ENCODE measurements at places on chromosomes 7 and 10.

GRCh38 chr7:127487381-127487780, 94.9 kb upstream of the ZNF800 start:
- H3K4me3 ChIP-seq = no peak overlapping the region
- no peaks in the 10 kb centered on the region for H3K4me1 ChIP-seq
- H3K27me3 ChIP-seq = no peaks in the 10 kb centered on the region
- no peak overlapping the region for H3K27ac ChIP-seq
- no peak for DNase-seq
- no peaks in the 10 kb centered on the region for H3K36me3 ChIP-seq

DNA sequence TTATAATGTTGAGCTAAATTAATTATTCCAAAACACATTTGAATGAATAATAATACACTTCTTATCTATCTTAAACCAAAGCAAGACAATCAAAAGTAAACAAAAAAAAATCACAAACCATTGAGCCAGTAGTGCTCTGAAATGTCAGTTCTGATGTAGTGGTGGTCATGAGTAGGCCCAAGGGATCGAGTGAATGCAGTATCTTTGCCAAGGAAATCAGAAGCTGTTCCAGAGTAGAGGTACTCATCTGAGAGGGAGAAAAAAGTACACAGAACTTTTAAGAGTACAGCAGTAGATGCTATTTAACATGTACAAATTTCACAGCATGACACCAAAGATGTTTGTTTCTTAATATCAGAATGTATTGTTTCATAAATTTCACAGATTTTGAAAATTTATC, 121.5 kb downstream of the SEMA3D start:
- DNase-seq = no peak
- H3K27ac ChIP-seq = no peak overlapping the region

DNA sequence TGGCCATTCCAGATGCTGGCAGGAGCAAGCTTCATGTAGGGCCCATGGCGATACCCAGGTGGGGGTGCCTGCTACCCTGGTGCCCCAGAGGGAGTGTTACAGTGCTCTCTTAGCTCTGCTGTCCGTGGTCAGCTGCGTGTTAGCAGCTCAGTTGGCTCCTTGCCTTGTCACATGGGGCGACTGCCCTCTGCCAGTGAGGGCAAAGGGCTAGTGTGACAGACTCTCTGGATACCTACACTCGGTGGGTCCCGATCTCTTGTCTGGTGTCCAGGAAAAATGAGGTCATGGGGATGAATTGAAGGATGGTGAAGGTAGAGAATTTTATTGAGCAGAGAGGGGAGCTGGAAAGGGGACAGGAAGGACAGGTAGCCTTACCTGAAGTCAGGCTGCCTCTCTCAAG, 152.2 kb downstream of the CYP26A1 start:
- no peaks in the 10 kb centered on the region for H3K36me3 ChIP-seq
- no peak overlapping the region for H3K4me3 ChIP-seq
- no peak for DNase-seq
- H3K27ac ChIP-seq = no peak overlapping the region

DNA sequence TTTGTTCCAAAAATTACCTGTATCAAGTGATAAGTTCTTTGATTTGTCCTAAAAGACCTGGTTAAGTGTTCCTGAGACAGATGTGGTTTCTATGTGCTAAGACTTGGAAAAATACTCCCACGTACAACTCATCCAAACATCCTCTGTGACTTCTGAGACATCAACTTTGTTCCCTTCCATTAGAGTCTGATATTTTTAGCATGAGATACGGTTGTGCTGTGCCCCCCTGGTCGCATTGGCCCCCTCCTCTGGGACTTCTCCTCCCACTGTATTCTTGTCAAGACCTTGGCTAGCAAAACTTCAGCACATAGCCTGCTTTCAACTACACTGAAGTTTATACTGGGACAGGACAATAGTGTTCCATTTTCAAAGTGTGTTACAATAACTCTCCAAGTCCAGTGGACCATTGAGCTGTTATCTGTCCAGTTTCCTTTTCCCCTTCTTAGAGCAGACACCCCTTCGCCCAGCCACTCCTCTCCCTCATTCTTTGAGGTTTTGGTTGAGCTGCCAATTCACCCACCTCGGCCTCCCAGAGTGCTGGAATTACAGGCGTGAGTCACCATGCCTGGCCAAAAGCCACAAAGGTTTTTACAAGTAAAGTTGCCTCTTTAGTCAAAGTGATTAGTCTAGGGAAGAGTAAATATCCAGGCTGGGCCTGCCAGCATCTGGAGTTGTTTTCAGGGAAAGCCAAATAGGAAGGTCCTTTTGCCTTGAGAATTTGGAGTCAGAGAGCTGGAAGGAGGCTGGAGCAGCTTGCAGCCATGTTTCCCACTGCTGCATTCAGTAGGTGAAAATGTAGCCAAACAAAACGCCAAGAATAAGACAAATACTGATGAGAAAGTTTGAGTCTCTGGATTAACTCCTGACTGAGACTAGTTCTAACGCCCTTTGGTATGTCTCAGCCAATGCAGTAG, 17.8 kb upstream of the PDLIM1 start:
- no peaks in the 10 kb centered on the region for H3K27me3 ChIP-seq
- H3K27ac ChIP-seq = peak overlapping the region; percentile 79
- H3K4me1 ChIP-seq = peaks cover 55% of the 10 kb centered on the region
- peak; percentile 87 for DNase-seq
- peaks cover 9% of the 10 kb centered on the region for H3K36me3 ChIP-seq
- peak overlapping the region; percentile 19 for H3K4me3 ChIP-seq

GRCh38 chr10:10492420-10492819, 525.3 kb upstream of the CELF2 start:
- no peaks in the 10 kb centered on the region for H3K4me1 ChIP-seq
- H3K4me3 ChIP-seq = no peak overlapping the region
- no peaks in the 10 kb centered on the region for H3K36me3 ChIP-seq
- no peaks in the 10 kb centered on the region for H3K27me3 ChIP-seq
- no peak for DNase-seq
- no peak overlapping the region for H3K27ac ChIP-seq

GRCh38 chr7:153245809-153246208, 486.3 kb downstream of the ACTR3B start:
- no peaks in the 10 kb centered on the region for H3K4me1 ChIP-seq
- no peak overlapping the region for H3K4me3 ChIP-seq
- no peak for DNase-seq

DNA sequence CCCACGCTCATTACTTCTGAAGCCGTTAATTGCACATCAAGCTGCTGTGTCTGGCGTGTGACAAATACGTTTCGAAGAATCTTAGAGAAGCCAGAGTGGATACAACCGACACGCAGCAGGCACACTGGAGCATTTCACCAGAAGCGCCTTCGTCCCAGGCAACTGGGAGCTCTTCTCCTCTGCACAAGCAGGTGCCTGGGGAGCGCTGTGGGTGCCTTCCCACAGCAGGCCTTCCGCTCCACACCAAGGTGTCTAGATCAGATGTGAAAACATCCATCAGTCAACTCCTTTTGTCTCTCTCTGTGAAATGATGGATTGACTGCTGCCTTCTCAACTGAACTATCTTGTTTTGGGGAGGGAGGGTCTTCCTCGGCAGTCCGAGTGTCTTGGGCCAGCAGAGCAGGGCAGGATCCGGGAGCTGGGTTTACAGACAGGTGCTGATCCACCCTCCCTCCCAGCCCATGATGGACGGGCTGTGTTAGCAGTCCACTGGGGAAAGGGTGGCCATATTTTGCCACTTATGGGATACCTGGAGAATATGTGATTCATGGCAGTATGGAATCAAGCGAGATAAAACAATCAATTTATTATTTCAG, 326.3 kb downstream of the TCERG1L start:
- no peaks in the 10 kb centered on the region for H3K36me3 ChIP-seq
- no peak for DNase-seq
- no peaks in the 10 kb centered on the region for H3K27me3 ChIP-seq
- no peaks in the 10 kb centered on the region for H3K4me1 ChIP-seq
- no peak overlapping the region for H3K27ac ChIP-seq

- no peaks in the 10 kb centered on the region for H3K4me1 ChIP-seq
- no peaks in the 10 kb centered on the region for H3K36me3 ChIP-seq
- H3K27me3 ChIP-seq = no peaks in the 10 kb centered on the region
These were observed 333.9 kb downstream of the AUTS2 start for GRCh38 chr7:69932034-69932628.

- H3K27ac ChIP-seq = no peak overlapping the region
- no peaks in the 10 kb centered on the region for H3K27me3 ChIP-seq
- no peak for DNase-seq
- H3K4me3 ChIP-seq = no peak overlapping the region
These were observed 229.8 kb upstream of the PODXL start for GRCh38 chr7:131786204-131786603.

GRCh38 chr10:97580421-97581367, 3.5 kb upstream of the HOGA1 start:
- H3K27ac ChIP-seq = no peak overlapping the region
- H3K27me3 ChIP-seq = no peaks in the 10 kb centered on the region
- H3K4me1 ChIP-seq = peaks cover 3% of the 10 kb centered on the region
- H3K4me3 ChIP-seq = no peak overlapping the region
- DNase-seq = no peak

DNA sequence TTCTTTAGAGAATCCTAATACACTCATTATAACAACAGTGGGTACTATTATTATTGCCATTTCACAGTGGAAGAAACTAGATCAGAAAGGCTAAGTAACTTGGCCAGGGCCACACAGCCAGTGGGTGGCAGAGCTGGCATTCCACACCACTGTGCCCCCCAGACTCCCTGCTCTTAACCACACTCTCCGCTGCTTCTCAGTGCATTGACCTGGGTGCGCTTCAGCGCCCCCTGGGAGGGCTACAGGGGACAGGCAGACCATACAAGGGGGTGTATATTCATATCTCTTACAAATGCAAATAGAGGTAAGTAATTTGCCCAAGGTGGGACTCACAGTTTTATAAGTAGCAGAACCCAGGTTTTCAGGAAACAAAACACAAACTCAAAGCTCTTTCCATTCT, 77.0 kb upstream of the NMT2 start:
- H3K4me1 ChIP-seq = no peaks in the 10 kb centered on the region
- no peak for DNase-seq
- H3K27ac ChIP-seq = no peak overlapping the region
- H3K4me3 ChIP-seq = no peak overlapping the region
- H3K36me3 ChIP-seq = no peaks in the 10 kb centered on the region
- H3K27me3 ChIP-seq = no peaks in the 10 kb centered on the region

DNA sequence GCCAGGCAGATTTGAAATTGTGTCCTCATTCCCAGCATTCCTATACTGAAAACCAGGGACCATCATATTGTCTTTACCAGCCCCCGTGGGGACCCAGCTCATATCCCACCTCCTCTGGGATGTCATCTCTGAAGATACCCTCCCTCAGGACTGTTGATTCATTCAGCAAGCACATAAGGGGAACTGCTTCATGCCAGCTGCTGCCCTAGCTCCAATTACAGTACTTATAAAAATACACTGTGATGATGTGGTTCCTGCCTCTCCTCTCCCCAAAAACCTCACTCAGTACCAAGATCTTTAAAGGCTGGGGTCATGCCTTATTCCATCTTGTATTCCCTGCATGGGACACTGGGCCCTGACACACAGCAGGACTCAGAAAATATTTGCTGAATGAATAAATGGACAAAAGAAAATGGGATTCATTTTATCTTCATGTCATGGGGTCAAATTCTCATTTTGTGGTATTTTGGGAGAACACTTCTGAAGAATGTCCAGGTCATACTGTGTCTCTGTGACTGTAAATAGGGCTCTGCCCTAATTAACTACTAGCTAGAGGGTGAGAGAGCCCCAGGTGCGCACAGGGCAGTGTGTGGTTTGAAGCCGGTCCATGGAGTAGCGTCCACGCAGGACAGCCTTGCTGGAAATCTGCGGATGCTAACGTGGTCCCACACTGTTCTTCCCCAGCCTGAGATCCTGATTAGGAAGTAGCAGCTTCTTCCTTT, 29.0 kb upstream of the DAGLB start:
- H3K4me3 ChIP-seq = no peak overlapping the region
- peaks cover 25% of the 10 kb centered on the region for H3K4me1 ChIP-seq
- H3K27ac ChIP-seq = no peak overlapping the region
- H3K27me3 ChIP-seq = no peaks in the 10 kb centered on the region
- H3K36me3 ChIP-seq = peaks cover 10% of the 10 kb centered on the region
- DNase-seq = no peak

DNA sequence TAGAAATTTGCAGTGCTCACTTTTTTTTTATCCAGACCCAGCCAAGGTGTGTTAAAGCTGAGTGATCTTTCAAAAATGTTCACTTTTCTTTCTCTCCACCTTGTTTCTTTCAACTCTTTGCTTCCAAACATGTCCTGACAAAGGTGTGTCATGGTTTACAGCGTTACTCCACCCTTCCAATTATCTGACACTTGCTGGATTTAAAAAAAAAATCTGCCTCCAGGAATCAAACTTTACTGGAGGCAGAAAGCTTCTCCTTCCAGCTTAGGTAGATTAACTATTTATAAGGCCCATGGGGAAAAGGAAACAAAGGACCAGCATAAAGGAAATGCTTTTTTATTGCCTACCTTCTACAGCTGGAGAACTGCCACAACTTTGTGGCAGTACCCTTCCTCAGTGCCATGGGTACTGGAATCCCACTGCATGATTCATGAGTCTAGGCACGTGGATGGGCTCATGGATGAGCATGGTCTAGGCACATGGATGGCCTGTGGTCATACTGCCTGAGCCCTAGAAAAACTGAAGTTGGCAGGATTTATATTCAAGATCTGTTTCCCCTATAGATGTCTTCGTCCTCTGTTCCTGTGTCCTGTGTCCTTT, at the start of gene COL17A1:
Gene COL17A1 (minus strand): TSS at position 80 of the 600 bp plus-strand sequence. CDS start 5,207 bp downstream, outside the sequence.
- H3K36me3 ChIP-seq = no peaks in the 10 kb centered on the region
- H3K4me3 ChIP-seq = no peak within 1 kb of the TSS
- no peak within 1 kb of the TSS for H3K27ac ChIP-seq
- no peaks in the 10 kb centered on the region for H3K27me3 ChIP-seq

DNA sequence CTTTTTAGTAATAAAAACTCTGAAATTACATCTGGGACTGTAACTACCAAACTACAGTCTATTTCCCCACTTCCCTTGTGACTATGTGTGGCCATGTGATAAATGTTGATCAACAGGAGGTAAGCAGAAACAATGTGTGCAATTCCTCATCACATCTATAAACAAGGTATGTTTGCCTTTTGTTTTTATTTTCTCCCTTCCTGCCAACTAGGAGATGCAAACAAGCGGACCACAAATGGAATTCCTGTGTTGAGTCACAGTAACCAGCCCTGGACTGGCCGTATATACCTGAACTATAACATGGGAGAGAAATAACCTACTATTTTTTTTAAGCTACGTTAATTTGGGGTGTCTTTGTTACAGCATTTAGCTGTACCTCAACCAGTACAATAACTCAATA, 52.5 kb downstream of the SCRN1 start:
- DNase-seq = no peak
- H3K4me1 ChIP-seq = no peaks in the 10 kb centered on the region
- H3K27me3 ChIP-seq = no peaks in the 10 kb centered on the region
- no peak overlapping the region for H3K27ac ChIP-seq
- no peak overlapping the region for H3K4me3 ChIP-seq

Measured in thoracic aorta (tissue), 2 donors.